NCI-H1105 (cell line): ENCODE measurements at places on chromosomes 2 and 18.

- DNase-seq = no peak
Measured at GRCh38 chr2:62478093-62478580, 27.9 kb downstream of the TMEM17 start.

DNA sequence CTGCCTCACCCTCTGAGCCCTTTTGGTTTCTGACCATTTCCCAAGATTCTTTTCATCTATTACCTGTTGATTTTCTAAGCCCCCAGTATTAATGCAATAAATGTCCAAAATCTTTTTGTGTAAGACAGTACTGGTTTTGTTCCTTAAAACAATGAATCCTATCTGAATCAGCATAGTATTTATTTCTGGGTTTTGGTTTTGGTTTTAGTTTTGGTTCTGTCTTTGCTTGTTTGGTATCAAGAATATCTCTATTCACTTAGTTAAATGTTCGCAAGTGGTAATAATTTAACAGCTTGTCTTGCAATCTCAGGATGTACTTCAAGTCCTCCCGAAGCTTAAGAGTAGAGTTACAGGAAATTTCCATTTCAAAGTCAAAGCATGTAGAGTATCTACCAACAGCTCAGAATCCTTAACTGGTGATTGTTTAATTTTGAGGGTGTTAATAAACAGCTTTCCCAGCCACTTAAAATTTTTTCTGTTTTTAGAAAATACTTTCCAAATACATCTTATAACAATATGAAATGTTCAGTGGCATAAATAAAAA lies 67.7 kb upstream of the NEDD4L start:
- no peak for DNase-seq

DNA sequence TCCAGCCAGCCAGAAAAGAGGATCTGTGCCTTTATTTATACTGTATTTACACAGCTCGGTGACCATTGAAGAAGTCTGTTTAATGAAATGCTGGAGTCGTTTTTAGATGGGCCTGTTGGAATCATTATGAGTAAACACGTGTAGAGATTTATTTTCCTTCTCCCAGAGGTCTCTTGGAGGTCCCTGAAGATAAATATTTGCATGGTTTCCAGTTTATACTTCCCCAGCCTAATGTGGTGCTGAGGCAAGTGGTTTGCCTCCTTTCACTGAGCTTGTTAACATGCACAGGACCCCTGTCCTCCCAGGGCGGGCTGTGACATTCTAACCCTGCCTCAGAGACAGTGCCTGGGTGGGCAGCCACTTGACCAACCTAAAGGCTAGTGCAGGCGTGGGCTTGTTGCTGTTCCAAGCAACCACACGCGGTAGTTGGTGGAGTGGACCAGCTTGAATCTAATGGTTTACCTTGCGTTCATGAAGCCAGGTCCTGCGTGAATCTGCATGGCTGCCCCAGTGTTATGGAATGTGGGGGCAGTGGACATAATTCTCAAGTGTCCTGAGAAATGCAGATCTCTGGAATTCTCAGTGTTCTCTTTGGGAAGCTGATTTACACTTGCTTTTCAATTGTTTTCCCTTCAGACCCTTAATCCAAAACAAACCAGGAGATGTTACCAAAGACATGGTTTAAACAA lies 130.2 kb upstream of the DLX2 start:
- no peak for DNase-seq

- no peak for DNase-seq
Measured at GRCh38 chr2:142741764-142742269, 135.6 kb upstream of the KYNU start.

GRCh38 chr18:58578835-58579560 lies 49.9 kb downstream of the ALPK2 start:
- DNase-seq = no peak

- no peak for DNase-seq
Measured at GRCh38 chr2:191938779-191939178, 91.9 kb upstream of the CAVIN2 start.
